ENCODE measurements at places on chromosomes 12 and 14. TPM values are rescaled to one million over a fixed set of nuclear protein-coding genes. Genes with fewer than 3 reads are reported as not detected.

LRRC43 gene
- 1.8 TPM for total RNA-seq

RNASE4 gene
- total RNA-seq = 20.0 TPM

ARF3 gene
- total RNA-seq = 28.1 TPM

ALDH1L2 gene
- 35.7 TPM for total RNA-seq

- peaks cover 12% of the 10 kb centered on the region for H3K4me1 ChIP-seq
- H3K27me3 ChIP-seq = no peaks in the 10 kb centered on the region
- peak; percentile 54 for DNase-seq
These were observed 2.6 kb downstream of the ELK3 start for GRCh38 chr12:96196781-96197180.
